ENCODE measurements at places on chromosomes 7 and 10.

DNA sequence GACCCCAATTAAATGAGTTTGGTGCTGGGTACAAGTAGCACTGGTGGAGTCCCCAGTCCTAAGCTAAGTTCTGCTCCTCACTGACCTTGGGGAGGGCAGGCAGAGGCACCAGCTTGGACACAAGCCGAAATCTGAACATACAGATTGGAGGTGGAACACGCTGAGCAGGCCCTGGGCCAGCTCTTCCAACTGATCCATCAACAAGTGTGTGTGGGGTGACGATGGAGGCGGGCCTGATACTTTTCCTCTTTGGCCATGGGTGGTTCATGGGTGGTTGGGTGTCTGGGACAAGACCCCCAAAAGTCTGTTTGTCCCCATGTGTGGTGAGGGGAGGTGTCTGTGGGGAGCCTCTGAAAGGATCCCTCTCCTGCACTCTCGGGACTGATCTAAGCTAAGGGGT is 1.9 kb downstream of the ADCYAP1R1 start:
- no peak for DNase-seq

- peak; percentile 66 for DNase-seq
Observed at GRCh38 chr10:88232029-88232895, 350.9 kb downstream of the RNLS start.

DNA sequence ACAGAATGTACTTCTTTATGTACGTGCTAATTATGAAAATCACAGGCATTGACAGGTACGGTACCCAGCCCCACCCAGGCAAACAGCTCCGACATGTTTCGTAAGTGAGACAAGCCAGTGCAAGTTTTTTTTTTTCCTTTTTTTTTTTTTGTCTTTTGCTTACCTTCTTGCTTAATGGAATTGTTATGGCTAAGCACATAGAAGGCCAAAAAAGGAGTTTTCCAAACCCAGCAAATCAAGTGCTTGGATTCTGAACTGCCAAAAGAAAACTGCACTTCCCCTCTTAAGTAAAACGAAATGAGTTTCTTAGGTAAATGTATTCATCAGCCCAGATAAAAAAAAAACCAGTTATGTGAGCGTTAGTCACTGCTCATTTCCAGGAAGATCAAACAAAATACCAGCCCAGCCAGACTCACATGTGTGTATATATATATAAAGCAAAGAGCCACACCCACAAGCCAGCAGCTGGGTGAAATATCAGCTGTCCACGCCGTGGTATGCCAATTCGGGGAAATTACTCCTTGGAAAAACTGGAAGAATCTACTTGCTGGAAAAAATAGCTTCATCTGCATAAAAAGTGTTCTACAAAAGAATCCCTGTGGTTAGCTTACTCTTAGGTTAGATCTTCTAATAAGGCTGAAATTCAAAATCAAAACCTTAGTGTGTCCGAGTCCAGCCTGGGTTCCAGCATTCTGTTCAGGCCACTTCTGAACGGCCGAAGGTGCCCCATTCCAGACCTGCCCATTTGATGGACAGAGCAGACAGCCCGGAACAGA is 8.0 kb downstream of the KLF6 start:
- DNase-seq: peak; percentile 87

DNA sequence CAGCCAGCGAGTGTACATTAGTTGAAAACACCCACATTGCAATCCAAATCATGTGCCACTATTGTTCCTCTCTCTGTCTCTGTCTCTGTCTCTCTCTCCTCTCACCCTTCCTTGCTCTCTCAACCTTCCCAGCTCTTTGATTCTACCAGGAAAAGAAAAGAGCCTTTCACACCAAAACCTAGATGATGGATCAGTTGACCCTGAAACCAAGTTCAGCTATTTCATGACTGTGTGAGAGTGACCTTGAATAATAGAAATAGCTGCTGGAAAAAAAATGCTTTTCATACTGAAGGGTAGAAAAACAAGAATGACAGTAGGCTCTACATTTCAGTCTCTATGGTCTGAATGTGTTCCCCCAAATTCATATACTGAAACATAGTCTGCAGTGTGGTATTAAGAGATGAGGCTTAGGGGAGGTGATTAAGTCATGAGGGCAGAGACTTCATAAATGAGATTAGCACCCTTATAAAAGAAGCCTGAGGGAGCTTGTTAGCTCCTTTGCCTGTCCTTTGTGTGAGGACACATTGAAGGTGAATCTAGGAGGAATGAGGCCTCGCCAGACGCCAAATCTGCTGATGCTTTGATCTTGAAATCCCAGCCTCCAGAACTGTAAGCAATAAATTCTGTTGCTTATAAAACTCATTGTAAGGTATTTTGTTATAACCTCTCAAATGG is 65.2 kb downstream of the LYZL1 start:
- no peak for DNase-seq

GRCh38 chr7:121803039-121803438 is 69.9 kb upstream of the PTPRZ1 start:
- no peak for DNase-seq

- DNase-seq: no peak
Observed at GRCh38 chr10:124949543-124949942, 7.6 kb downstream of the ZRANB1 start.

- DNase-seq: no peak
Observed at GRCh38 chr7:137968890-137969289, 33.0 kb downstream of the CREB3L2 start.

DNA sequence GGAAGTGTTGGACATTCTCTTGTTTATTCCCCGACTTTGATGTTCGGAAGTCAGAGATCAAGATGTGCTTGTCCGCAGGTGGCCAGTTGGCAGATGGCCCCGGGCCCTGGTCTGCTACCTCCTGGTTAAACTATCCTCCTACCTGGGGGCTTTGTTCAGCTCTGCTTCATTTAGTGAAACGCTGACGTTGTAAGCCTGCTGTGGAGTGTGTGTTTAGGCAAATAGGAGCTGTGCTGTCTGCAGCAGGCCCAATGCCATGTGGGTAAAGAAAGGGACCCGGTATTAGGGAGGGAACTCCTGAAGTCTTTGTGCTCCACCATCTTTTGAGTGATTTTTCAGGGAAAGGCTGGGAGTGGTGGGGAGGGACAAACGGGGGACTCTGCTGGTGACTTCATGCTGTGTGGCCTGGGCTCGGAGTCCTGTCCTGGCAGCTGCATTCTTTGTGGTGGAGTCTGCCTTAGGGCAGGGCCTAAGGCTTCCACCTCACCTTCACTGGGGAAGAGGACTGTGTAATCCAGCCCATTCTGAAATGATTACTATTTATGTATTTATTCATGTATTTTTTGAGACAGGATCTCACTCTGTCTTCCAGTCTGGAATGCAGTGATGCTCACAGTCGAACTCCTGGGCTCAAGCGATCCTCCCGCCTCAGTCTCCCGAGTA is 171.1 kb upstream of the KLF6 start:
- DNase-seq: no peak

DNA sequence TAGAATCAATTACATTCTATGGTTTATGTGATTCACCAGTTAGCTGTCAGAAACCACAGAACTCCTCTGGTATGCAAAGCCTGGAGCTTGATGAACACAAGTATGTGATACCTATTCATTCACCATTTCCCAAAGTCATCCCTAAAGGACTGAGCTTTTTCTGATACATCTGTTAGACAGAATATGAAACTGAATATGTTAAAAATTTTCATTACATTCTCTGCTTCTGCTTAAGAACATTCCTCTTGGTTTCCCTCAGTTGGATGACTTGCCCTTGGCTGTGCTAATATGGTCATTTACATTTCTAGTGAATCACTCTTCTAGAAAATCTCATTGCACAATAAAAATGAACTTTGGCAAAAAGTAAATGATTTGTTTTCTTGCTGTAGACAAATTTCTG is 10.8 kb upstream of the PON1 start:
- DNase-seq: peak; percentile 88

DNA sequence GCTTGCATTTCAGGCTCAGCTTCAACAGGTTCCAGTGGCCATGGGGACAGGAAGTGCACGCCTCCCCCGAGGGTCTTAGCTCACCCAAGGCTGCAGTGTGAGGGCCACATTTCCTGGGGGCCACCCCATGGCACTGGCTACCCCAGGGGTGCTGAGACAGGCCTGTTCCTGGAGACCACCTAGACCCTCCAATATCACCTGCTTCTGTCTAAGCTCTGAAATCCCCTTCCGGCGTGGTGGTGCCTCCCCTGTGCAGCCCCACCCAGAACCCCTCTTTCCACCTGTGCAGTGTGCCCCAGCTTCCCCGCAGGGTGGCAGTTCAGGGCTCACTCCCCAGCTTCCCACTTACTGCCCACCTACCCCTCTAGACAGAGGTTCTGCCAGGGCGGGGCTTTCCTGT is 83.1 kb downstream of the ADARB2 start:
- no peak for DNase-seq

DNA sequence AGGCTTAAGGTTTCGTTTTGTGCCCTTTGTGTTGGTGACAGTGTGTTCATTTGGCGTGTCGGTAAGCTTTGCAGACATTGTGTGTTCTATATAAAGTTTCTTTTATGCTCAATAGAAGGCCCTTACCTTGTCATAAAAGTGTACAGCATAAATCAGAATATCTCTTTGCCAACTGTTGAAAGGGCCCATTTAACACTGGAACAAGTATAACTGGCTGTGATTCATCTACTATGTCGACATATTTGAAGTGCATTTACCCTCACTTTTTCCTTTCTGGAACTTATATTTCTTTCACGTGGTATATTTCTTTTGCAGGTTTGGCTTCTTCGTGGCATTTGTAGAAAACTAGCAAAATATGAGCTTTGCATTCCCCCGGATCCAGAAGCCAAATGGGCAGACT is 32.7 kb downstream of the EEPD1 start:
- DNase-seq: peak; percentile 56

- no peak for DNase-seq
Observed at GRCh38 chr10:131678171-131678570, 222.6 kb upstream of the PPP2R2D start.

- peak; percentile 18 for DNase-seq
Observed at GRCh38 chr7:111987115-111987826, 218.9 kb downstream of the DOCK4 start.

DNA sequence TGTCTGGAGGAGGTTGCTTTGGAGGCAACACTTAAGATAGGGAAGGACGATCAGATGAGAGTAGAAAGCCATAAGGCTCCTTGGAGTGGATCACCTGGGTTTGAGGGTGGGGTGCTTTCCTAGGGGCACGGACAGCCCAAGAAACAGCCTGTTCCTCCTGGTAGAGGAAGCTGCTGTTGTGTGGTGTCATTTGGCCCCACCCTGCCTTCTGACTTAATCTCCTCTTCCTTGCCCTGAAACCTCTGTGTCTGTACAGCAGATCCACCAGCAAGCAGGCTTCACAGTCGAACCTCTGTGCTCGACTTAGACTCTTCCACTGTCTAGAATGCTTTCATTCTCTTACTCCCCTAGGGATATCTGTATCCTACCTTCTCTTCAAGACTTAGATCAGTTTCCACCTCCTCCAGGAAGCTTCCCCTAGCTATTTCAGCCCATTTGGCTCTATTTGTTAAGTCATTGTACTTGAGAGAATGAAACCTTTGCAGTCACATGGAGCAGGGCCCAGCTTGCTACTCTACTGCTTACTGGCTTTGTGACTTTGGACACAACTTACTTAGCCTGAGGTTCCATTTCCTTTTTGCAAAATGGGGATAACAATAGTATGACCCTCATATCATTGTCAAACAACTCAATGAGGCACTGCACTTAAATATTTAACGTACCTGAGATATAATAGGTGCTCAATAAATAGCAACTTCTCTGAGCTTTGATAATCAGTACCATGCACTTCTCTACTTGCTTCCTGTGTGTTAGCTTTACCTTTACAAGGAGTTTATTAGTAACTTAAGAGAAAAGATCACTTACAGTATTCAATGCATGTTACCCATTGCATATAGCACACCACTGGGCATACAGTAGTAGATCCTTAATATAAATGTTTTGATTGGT is 5.0 kb downstream of the MXI1 start:
- no peak for DNase-seq

- peak; percentile 1 for DNase-seq
Observed at GRCh38 chr10:9175200-9175599, 1120.7 kb downstream of the GATA3 start.

DNA sequence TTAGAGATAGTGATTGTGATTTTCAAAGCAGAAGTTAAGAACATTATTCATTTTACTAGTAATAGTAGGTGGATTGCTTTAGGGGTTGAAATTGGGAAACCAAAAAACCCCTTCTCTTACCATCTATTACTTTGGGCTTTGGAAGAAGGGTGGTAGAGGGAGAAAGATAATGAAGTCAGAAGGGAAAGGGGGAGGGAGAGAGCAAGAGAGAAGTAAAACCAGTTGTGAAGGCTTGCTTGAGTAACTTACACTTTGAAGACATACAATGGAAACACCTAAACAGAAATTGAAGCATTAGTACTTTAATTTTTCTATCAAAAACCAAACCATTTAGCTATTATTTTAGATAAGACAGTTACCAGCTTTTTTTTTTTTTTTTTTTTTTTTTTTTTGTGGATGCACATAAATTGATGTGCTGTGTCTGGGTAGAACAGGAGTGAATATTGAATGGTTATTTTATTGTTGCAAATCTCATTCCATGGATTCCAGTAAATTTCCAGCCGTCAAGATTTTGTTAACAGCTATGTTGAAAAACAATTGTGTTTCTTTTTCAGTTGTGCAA is 5.5 kb downstream of the PRKAR2B start:
- DNase-seq: no peak

DNA sequence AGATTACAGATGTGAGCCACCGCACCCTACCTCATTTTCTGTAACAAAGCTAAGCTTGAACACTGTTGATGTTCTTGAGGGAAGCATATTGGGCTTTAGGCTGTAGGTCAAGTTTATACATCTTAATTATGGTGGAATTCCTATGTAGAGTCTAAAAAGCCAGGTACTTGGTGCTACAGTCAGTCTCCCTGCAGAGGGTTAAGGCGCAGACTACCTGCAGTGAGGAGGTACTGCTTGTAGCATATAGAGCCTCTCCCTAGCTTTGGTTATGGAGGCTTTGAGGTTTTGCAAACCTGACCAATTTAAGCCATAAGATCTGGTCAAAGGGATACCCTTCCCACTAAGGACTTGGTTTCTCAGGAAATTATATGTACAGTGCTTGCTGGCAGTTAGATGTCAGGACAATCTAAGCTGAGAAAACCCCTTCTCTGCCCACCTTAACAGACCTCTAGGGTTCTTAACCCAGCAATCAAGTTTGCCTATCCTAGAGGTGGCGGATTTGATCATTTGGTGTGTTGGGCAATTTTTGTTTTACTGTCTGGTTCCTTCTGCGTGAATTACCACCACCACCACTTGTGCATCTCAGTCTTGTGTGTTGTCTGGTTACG is 6.0 kb downstream of the PPIA start:
- no peak for DNase-seq

DNA sequence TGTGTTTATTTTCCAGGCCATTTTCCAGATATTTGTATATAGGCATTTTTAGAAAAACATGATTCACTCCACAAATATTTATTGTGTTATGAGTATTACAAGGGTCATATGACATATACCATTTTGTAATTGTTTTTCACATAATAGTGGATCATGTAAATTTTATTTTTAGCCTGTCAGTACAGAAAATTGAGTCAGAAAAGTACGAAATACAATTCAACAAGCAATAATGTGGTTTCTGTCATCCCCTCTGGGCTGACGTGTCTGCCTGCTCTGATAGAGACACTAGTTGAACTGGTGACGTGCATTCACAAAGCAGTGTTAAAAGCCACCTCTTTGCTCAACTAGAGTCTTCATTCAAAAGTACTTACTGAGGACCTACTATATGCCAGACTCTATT is 97.9 kb upstream of the STEAP1B start:
- DNase-seq: no peak

GRCh38 chr10:65341323-65341925 is 1584.4 kb upstream of the LRRTM3 start:
- no peak for DNase-seq

GRCh38 chr7:4629287-4629895 is 52.7 kb upstream of the FOXK1 start:
- DNase-seq: no peak

GRCh38 chr10:71472912-71473311 is 76.2 kb downstream of the CDH23 start:
- DNase-seq: no peak

- DNase-seq: no peak
Observed at GRCh38 chr7:5012985-5013384, 32.7 kb upstream of the RBAK start.
